ENCODE measurements at places on chromosomes 11 and 22.

- DNase-seq = no peak
These were observed 29.2 kb upstream of the MUC5AC start for GRCh38 chr11:1128311-1129142.

- DNase-seq = no peak
These were observed 22.7 kb upstream of the BDNF start for GRCh38 chr11:27722953-27723344.

- DNase-seq = no peak
These were observed 68.8 kb downstream of the PRDM11 start for GRCh38 chr11:45215098-45215865.

DNA sequence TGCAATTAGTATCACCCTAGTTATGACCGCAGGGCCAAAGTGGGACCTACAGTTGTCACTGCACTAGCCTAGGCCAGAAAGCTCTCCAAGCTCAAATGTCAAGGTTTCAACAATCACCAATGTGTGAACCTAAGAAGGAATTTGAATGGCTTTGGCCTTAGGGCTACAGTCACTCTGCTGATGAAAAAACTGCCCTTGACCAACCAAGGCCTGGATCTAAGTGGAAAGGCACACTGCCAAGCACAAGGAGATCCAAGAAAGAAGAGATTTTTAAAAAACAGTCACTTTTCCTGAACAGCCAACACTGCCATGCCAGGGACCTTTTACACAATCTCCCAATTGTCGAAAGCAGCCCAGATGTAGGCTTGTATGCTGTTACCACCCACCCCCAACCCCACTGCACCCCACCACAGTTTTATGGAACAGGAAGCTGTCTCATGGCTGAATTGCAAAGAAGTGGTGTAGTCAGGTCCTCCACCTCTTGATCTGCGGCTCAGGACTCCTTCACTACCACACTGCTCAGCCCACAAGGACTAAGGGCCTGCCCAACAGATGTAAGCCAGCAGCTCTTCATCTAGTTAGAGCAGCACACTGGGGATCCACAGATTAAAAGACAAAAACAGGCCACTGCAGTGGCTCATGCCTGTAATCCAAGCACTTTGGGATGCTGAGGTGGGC, 32.9 kb downstream of the SMCO4 start:
- no peak for DNase-seq

GRCh38 chr11:102666331-102666957, 39.1 kb downstream of the MMP27 start:
- DNase-seq = no peak

GRCh38 chr11:75280227-75280701, 39.7 kb downstream of the TPBGL start:
- peak; percentile 82 for DNase-seq

GRCh38 chr11:63501236-63501635, 4.6 kb upstream of the LGALS12 start:
- DNase-seq = no peak

DNA sequence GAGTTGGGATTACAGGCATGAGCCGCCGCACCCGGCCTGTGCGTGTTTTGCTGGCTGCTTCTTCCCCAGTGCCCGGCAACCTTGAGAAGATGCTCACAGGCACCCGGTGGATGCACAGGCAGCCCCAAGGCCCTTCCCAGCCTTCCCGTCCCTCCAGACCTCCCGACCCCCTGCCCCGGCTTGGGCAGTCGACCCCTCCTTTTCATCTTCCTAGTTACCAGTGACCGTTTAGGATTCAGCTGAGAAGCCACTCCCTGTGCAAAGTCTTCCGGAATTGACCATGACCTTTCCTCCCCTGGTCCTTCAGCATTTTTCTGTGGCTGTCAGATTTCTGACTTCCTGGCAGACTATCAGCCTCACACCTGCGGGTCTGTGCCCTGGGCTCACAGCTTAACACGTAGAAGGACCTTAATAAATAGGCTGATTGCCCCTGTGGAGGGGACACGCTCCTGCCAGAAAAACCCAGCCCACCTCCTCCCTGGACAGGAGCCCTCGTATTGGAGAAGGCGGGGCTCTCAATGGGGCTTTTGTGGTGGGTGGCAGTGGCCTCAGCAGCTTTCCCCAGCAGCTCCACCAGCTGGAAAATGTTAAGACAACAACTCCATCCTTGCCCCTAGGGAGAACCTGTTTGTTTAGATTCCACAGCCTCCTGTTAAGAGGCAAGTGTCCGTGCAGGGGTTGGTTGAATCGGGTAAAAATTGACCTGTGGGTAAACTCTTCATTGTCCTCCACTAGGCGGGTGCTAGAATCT, 10.4 kb upstream of the ANO1 start:
- DNase-seq = no peak

DNA sequence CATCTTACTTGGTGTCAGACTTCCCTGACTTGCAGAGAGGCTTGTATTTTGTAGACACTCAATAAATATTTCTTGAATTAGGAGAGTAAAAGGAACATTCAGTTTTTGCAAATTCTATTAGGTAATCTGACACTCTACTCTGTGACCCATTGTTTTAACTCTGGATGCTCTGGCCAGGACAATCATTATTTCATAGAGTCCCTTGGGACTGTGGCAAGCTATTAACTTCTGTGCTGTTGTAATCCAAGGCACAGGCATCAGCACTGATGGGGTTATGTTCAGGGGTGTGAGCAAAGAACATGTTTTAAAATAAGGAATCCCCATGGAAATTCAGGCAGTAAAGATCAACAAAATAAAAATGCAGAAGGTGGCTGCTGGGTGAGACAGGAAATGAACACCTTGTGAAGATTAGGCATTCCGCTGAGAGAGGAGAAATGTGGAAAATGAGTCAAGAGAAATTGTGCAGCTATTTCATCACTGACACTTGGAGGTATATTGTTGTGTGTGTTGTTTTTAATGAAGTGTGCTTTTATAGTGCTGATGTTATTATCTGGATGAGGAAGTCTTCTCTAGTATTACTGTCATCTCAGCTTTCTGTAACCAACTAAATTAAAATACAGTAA, 175.2 kb downstream of the WNT11 start:
- DNase-seq = no peak

Data from stimulated activated CD4-positive, alpha-beta T cell treated with anti-CD3 and anti-CD28 coated beads, Interleukin-2, amount 100 ng/mL, for 48 hours (primary cell).